IgD-negative memory B cell (primary cell): ENCODE measurements at places on chromosomes 5 and 9. TPM values are rescaled to one million over a fixed set of nuclear protein-coding genes. Genes with fewer than 3 reads are reported as not detected.

HRH2 gene
- polyA plus RNA-seq, result 0.49 TPM

TTC39B gene
- polyA plus RNA-seq, result 0.36 TPM

C5orf52 gene
- polyA plus RNA-seq, result not detected

PCDHGB5 gene
- polyA plus RNA-seq, result 1.9 TPM

IL4 gene
- polyA plus RNA-seq, result not detected

UGT3A1 gene
- not detected for polyA plus RNA-seq

FKBP15 gene
- 16.8 TPM for polyA plus RNA-seq

LPAR1 gene
- polyA plus RNA-seq, result not detected

NUTM2F gene
- polyA plus RNA-seq, result not detected

CTSV gene
- not detected for polyA plus RNA-seq

ORM2 gene
- polyA plus RNA-seq, result not detected

GPR150 gene
- polyA plus RNA-seq, result 0.66 TPM

IL3 gene
- not detected for polyA plus RNA-seq

PDE6A gene
- polyA plus RNA-seq, result 0.05 TPM

UBAP2 gene
- polyA plus RNA-seq, result 12.7 TPM

SLCO4C1 gene
- polyA plus RNA-seq, result 0.05 TPM

NEUROG1 gene
- not detected for polyA plus RNA-seq

AHRR gene
- polyA plus RNA-seq, result 0.05 TPM

SNX2 gene
- polyA plus RNA-seq, result 379 TPM

ADGRD2 gene
- polyA plus RNA-seq, result not detected

SLC6A7 gene
- polyA plus RNA-seq, result not detected

TMEM171 gene
- polyA plus RNA-seq, result not detected

MSMP gene
- 3.8 TPM for polyA plus RNA-seq

ZNF658 gene
- polyA plus RNA-seq, result 2.9 TPM

PFN3 gene
- not detected for polyA plus RNA-seq

HTR4 gene
- polyA plus RNA-seq, result not detected

LURAP1L gene
- not detected for polyA plus RNA-seq

AJM1 gene
- 0.10 TPM for polyA plus RNA-seq

IFNA8 gene
- polyA plus RNA-seq, result not detected

MAMDC4 gene
- polyA plus RNA-seq, result 0.11 TPM

MSX2 gene
- polyA plus RNA-seq, result not detected

PHF24 gene
- polyA plus RNA-seq, result 0.06 TPM

ENC1 gene
- polyA plus RNA-seq, result 2.7 TPM

SPINK14 gene
- polyA plus RNA-seq, result not detected

PRLR gene
- polyA plus RNA-seq, result not detected

VCAN gene
- 1.6 TPM for polyA plus RNA-seq

GPR21 gene
- not detected for polyA plus RNA-seq

PJA2 gene
- polyA plus RNA-seq, result 45.6 TPM

FCN1 gene
- polyA plus RNA-seq, result 9.5 TPM
